NCI-H226 (cell line): ENCODE measurements at places on chromosomes 6 and 20.

- DNase-seq, result no peak
These were observed 275.6 kb upstream of the PREP start for GRCh38 chr6:105678516-105678915.

- no peak for DNase-seq
These were observed 58.3 kb upstream of the GGTLC1 start for GRCh38 chr20:24046888-24047287.

DNA sequence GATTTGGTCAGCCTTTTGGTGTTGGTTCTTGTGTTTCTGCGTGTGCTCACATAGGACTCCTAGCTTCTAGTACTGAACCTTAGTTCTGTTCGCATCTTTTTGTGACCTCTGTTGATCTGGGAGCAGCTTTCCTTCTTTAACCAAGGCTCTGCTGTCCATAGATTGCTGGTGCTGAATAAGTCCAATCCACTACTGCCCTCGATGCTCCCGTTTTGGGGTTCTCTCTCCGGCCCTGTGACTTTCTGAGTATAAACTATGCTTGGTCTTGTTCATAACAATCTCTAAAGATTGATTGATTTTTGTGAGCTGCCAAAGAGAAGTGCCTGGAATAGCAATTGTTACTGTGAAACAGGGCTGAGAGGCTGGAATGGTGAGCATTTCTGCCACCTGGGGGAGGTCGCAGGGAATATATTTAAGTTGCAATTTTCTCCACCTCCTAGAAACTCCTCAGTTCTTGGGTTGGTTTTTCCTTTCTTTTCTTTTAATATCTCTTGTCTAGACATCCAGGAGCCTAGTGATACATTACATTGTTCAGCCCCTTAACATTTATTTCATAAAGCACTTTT, 422.9 kb upstream of the CHD6 start:
- DNase-seq, result no peak

GRCh38 chr6:164034602-164035140, 620.2 kb downstream of the QKI start:
- no peak for DNase-seq

DNA sequence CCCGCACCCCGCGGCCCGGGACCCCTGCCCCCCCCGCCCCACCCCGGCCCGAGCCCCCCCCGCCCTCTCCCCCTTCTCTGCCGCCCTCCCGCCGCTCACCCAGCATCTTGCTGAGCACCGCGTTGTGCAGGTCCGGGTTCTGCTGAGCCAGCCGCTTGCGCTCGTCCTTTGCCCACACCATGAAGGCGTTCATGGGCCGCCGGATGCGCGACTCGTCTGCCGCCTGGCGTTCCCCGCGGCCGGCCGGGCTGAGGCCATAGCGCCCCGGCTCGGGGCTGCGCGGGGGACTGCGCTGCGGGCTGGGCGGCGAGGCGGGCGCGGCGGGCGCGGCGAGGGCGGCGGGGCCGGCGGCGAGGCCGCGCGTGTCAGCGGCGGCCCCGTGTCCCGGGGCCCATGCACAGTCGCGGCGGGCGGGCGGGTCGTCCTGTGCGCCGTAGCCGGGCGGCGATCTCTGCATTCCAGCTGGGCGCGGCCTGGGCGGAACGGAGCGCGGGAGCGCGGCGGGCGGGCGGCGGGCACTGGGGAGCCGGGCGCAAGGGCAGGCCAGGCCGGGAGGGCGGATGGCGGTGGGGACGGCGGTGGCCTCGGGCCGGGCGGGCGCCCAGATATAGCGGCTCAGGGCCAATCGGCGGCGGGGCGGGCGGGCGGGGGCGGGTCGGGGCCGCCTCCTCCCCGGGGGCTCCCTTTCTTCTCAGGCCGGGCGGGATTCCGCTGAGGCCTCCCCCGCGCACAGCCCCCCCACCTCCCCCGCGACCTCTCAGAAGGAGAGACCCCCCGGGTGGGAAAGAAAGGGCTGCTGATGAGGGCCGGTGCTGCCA, at the start of gene SOX18:
SOX18 (minus strand) TSS at position 580 of the 818 bp plus-strand sequence; CDS start at position 457, 123 bp downstream.
- DNase-seq, result no peak

DNA sequence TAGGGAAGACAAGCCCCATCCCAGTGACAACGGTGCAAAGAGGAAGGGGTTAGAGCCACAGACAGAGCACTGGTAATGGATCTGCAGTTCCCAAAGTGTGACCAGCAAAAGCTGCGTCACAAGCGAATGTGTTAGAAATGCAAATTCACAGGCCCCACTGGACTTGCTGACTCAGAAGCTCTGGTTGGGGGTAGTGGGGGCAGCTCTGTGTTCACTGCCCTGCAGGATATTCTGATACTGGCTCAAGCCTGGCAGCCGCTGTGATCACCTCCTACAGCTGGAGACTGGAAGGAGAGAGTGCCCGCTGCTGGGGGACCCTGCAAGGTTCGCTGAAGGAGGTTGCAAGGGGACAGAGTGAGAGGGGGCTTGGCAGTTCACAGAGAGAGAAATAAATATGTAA, 179.7 kb upstream of the CDH4 start:
- DNase-seq, result no peak

GRCh38 chr6:83609248-83609647, 96.9 kb downstream of the PRSS35 start:
- no peak for DNase-seq

GRCh38 chr6:29424575-29424974, 9.8 kb downstream of the OR12D1 start:
- DNase-seq, result no peak

DNA sequence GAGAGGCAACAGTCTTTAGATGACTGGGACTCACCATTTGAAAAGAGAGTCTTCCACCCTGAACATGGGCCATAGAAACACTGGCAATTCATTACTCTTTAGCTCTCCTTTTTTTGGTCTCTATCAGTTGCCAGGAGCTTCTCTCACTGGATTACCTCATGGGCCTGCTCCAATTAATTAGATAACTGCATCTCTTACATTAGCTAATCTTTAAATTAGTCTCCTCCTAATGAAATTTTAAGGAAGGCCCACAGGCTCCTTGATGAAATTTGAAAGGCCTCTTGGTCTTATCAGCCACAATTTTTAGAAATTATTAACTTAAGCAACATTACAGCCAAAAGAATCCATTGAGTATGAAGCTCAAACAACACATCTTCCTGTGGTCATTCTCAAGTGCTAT, 184.4 kb downstream of the UNC5CL start:
- no peak for DNase-seq

DNA sequence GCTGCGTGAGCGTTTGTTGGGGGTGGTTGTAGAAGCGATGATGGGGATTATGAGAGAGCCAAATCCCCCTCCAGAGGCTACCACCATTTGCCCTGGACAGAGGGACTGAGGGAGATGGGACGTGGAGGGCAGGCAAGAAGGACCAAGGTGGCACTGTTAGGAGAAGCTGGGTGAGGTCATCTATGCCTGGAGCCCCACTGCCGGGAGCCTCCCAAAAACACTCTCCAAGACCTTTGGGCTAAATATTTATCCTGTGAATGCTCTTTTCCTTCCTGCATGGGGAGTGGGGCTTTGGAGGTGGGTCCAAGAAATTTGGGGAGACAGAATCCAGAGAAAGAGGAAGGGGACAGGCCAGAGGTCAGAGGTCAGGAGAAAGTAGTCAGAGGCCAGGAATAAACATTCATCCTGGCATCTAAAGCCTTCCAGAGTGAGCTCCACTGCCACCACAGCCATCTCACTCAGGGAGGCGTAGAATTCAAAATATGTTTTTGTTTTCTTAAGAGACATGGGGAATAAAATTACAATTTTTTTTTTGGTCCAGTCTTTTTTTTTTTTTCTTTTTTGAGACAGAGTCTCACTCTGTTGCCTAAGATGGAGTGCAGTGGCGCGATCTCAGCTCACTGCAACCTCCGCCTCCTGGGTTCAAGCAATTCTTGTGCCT, 17.8 kb upstream of the PTGIS start:
- DNase-seq, result no peak

- DNase-seq, result peak; percentile 33
These were observed 24.4 kb upstream of the FKBP1A start for GRCh38 chr20:1417273-1417672.

GRCh38 chr6:2077826-2078225, 167.6 kb downstream of the GMDS start:
- DNase-seq, result no peak

GRCh38 chr6:108948181-108948661, 100.0 kb downstream of the ARMC2 start:
- DNase-seq, result no peak

DNA sequence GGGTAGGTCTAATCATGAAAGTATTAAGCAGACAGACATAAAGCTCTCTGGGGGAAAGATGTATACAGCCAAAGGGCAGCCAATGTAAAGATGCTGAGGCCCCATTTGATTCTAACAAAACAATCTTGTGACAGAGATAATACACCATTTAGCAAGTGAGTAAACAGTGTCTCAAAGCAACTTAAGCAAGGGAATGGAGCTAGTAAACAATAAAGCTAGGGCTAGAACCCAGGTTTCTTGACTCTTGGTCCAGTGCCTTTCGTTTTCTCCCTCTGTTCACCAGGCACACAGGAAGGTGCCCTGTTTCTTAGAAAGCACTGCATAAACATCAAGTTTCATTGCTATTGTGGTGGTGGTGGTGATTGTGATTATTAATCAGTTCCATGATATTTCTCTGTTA, 5.1 kb downstream of the ELOVL2 start:
- DNase-seq, result no peak

DNA sequence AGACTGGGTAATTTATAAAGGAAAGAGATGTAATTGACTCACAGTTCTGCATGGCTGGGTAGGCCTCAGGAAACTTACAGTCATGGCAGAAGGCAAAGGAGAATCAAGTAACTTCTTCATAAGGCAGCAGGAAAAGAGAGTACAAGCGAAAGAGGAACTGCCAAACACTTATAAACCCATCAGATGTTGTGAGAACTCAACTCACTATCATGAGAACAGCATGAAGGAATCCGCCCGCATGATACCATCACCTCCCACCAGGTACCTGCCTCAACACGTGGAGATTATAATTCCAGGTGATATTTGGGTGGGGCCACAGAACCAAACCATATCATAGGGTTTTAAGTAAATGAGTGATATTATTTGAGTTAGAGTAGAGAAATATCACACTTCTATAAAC, 189.3 kb downstream of the TSHZ2 start:
- no peak for DNase-seq

- DNase-seq, result no peak
These were observed 17.2 kb upstream of the AHI1 start for GRCh38 chr6:135514706-135515105.

GRCh38 chr6:44514085-44514484, 126.6 kb downstream of the CDC5L start:
- DNase-seq, result no peak

DNA sequence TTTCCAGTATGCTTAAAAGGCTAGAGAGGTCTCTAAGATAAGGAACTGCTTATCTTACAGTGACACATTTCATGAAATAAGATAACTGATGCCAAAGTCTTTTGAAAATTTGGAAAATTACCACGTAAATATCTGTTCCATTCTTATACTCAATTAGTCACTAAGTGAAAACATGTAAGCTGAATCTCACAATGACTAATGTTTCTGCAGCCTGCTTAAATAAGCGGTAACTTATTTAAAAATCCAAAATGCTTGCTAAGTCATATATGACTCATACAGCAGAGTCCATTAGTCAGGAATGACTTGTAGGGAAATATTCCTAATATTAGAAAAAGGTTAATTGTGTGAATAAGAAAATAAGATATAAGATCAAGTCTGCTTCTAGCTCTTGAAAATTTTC, 27.8 kb upstream of the LGSN start:
- peak; percentile 77 for DNase-seq

GRCh38 chr20:7703551-7703961, 236.7 kb downstream of the HAO1 start:
- DNase-seq, result no peak

DNA sequence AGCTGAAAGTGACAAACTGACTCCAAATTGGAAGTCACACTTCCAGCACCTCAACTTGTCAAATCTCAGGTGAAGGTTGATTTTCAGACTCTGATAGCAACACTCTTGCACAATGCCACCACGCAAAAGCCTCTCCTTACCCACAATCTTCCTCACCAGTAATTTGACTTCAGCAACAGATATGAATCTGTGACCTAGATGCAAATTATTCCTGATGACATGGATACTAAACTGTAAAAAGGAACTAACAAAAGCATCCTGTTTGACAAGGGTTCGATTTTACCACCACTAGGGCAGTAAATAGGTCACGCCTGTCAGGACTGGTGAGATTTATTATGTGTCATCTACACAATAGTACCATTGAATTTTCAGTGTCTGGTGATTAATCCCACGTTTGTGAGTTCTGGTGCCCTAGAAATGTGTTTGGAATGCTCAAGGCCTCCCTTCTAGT, 134.4 kb upstream of the COL21A1 start:
- DNase-seq, result no peak

DNA sequence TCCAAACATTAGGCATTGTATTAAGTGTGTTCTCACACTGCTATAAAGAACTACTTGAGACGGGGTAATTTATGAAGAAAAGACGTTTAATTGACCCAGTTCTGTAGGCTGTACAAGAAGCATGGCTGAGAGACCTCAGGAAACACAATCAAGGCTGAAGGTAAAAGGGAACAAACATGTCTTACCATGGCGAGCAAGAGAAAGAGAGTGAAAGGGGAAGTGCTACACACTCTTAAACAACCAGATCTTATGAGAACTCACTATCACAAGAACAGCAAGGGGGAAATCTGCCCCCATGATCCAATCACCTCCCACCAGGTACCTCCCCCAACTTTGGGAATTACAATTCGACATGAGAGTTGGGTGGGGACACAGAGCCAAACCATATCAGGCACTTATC, 86.6 kb upstream of the TOP1 start:
- DNase-seq, result no peak

DNA sequence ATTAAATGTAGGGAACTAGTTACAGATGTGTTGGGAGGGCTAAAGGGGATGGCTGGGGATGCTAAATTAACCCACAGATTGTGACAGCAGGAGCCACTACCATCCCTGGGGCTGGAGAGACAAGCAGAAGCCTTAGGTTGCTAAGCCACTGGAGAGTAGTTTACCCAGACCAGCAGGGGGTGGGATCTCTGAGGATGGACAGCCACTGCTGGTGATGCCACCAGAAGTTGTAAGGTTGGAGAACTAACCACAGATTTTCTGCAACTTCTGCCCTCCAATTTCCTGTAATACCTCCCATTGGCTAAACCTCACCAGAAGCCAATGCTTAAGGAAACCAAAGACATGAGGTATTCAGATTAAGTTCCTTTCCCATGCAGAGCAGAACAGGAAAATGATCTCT, 139.6 kb upstream of the NOX3 start:
- no peak for DNase-seq

DNA sequence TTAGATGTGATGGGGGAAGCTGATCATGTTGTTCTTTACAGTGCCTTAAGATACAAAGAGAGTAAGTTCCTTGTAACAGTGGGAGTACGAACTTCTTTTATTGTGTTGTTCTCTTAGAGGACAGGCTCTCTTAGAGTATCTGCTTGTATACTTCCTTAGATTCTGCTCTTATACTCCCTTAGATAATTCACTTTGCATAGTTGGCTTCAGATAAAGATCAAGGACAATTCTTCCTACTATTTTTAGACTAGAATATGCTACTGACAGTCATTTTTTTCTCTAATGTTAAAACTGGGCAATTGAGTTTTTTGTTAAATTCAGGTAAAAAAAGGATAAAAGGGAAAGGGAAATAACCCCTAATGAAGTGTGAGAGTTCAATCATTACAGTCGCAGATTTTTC, 138.7 kb downstream of the MYB start:
- DNase-seq, result no peak
